Activated CD4-positive, alpha-beta T cell treated with anti-CD3 and anti-CD28 coated beads for 24 hours (primary cell): ENCODE measurements at places on chromosomes 16 and 17.

DNA sequence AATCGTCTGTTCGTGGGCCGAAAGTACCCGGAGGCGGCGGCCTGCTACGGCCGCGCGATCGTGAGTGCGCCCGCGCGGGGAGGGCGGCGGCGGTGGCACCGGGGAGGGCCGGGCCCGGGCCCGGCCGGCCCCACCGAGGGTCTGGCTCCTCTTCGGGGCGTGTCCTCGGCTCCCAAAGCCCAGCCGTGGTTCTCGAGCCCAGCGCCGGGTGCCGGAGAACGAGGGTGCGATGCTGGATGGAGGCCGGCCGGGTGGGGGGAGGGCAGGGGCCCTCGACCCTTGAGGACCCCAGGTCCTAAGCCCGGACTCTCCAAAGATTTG, 375 bp downstream of the STUB1 start:
- no peak for DNase-seq

DNA sequence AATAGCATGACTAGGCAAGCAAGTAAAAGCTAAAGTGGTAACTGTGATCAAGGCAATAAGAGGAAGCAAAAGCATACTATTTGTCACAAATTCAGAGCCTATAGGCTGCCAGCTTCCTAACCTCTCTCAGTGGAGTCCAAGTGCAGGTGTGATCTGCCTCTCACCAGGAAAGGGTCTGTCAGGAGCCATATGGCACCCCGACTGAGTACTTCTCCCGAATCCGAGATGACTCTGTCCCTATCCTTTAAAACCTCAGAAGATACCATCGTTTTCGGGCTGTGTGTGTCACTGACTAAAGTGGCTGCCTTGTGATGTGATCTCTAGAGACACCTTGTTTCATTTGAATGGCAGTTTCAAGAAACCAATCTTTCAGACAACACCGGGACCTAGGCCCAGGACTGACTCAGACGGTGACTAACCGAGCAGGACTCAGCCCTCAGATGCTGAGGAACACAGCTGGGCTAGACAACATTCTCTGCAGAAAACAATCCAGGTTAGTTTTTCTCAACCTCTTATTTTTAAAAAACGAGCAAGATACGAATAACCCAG, 63.6 kb downstream of the SMG6 start:
- peak; percentile 25 for DNase-seq

DNA sequence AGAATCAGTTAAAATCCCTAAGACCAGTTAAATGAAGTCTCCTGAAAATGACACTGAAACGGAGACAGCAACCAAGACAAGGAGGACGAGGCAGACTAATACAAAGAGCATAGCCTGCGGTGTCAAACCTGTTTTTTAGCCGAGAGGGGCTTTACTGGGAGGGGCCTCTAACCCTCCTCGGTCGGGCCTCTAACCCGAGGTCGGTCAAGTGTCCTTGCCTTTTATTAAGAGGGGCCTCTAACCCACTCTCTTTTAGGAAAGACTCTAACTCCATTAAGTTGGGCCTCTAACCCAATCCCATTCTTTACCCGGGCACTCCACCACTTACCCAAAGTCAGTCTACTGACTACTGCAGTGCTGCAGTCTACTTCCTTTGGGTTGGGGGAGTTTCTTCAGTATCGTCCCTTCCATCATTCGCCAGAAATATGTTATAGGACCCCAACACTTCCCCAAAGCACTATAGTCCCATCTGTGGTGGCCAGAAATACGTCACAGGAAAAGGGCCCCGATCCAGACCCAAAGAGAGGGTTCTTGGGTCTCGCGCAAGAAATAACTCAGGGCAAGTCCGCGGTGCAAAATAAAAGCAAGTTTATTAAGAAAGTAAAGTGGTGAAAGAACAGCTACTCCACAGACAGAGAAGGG, 39.2 kb upstream of the ARL4D start:
- DNase-seq, result no peak

- no peak for DNase-seq
Observed at GRCh38 chr17:61431594-61432311, 20.5 kb upstream of the TBX4 start.

GRCh38 chr16:82460766-82461165, 166.0 kb upstream of the CDH13 start:
- DNase-seq, result no peak

DNA sequence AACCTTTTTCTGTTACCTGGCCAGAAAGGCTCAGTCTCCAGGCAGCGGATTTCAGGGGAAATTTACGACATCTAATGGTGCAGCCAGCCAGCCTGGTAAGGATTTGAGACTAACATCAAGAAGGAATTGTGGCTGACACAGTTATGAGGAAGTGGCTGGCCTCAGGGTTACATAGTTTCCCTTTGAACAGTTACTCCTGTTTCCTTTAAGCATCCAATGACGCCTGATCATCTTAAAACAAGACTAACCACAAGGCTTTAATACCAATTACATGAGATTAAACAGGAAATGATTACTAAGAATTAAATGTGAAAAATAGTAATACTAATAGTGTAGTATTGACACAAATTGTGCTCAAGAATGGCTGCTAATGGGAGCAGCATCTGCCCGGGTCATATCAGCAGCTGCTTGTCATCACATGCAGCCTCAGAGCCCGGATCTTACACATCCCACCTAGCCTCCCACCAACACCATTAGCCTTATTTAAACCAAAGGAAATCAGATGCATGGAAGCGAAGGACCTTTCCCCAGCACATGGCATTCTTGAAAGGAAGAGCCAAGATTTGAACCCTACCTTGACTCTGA, 431.8 kb downstream of the PMP22 start:
- no peak for DNase-seq

DNA sequence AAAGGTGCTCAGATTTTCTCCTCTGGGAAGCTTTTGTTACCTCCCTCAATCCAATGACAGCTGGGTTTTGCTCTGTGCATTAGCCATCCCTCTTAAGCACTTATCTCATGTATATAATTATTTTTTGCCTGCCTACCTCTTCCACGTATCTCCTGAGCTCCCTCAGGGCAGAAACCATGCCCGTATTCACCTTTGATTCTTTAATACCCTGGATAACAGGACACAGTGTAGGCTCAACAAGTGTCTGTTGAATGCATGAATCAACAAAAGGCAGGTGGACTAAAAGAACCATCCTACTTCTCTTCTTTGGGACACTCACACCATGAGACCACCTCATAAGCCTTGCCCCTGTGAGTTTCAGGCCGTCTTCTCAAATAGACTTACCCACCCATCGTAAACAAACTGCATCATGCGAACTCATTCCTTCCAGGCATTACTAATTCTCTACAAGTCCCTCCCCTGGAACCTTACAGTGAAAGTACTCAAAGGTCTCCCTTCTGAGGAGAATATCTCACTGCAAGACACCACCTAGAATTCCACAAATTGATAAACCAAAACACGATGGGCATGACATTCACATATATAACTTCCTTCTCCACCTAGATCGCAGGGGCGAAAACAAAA, 3.2 kb downstream of the ARHGAP17 start:
- no peak for DNase-seq

GRCh38 chr16:12449795-12450194, 353.9 kb downstream of the CPPED1 start:
- DNase-seq, result no peak

- DNase-seq, result peak; percentile 57
Observed at GRCh38 chr16:81723098-81723723, 55.9 kb upstream of the PLCG2 start.

- DNase-seq, result no peak
Observed at GRCh38 chr17:28573040-28573380, 1.7 kb upstream of the PIGS start.

DNA sequence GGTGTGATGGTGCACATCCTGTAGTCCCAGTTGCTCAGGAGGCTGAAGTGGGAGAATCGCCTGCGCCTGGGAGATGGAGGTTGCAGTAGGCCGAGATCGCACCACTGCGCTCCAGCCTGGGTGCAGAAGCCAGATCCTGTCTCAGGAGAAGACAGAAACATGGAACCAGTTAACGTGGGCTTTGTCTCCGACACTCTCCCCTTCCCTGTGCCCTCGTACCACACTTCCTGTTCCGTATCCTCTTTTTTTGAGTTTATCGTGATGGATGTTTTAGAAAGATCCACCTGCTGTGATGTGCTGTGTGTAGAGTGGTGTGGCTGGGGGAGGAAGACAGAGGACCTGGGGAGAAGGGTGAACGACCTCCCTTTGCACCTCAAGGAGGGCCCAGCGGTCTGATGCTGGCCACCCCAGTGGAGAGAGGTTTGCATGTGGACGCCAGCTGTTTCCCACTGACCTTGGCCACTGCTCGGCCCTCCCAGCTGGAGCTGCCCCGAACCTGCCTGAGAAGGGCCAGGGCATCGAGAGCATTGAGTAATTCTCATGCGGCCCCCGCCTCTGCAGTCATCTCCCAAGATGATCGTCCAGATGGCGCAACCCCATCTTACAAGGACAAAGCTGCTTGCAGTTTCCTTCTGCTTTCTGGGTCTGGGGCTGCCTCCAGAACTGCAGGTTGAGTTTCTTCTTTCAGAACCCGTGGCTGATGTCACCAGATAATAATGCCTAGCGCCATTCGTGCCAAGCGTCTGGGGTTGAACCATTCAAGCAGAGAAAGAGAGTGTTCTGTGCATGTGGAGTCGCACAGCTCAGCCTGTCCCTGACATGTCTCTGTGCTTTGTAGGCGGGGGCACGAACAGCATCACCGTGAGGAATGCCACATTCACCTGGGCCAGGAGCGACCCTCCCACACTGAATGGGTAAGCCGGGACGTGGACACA, 126.3 kb downstream of the ABCC1 start:
- no peak for DNase-seq

DNA sequence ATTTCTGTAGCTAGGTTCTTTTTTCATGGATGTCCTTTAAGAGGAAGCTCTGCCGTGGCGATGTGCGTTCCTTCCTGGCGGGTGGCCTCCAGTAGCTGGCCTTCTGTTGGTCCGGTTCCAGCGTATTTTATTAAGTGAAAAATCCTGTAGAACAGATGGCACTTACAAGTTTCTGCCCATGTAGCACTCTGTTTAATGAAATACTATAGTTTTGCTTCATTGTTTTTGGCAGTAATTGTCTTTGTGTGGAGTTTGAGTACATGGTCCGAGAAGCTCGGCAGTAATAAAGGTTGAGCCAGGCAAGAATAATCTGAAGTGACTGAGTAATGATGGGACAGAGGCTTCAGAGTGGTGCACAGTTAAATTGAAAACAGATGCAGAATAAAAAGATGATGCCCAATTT, 20.4 kb downstream of the USP10 start:
- DNase-seq, result no peak

GRCh38 chr16:24255456-24256371, at the start of gene CACNG3:
TSS of gene CACNG3 (plus strand) at chr16:24256335. CDS start at chr16:24256755, 420 bp downstream.
- peak; percentile 40 for DNase-seq

GRCh38 chr16:69443927-69444631, 19.7 kb downstream of the CYB5B start:
- no peak for DNase-seq

GRCh38 chr17:17494870-17495535, 1.2 kb downstream of the RASD1 start:
- DNase-seq, result no peak

GRCh38 chr16:81815429-81815766, 36.3 kb downstream of the PLCG2 start:
- no peak for DNase-seq

- DNase-seq, result no peak
Observed at GRCh38 chr17:64037802-64038201, 17.4 kb upstream of the ICAM2 start.

GRCh38 chr16:80751167-80751566, 53.2 kb downstream of the CDYL2 start:
- no peak for DNase-seq

- DNase-seq, result no peak
Observed at GRCh38 chr17:31413874-31414549, 22.5 kb downstream of the RAB11FIP4 start.

- DNase-seq, result no peak
Observed at GRCh38 chr17:7893187-7893880, 4.7 kb downstream of the CHD3 start.

GRCh38 chr17:58318627-58319172, 9.9 kb downstream of the TSPOAP1 start:
- no peak for DNase-seq

DNA sequence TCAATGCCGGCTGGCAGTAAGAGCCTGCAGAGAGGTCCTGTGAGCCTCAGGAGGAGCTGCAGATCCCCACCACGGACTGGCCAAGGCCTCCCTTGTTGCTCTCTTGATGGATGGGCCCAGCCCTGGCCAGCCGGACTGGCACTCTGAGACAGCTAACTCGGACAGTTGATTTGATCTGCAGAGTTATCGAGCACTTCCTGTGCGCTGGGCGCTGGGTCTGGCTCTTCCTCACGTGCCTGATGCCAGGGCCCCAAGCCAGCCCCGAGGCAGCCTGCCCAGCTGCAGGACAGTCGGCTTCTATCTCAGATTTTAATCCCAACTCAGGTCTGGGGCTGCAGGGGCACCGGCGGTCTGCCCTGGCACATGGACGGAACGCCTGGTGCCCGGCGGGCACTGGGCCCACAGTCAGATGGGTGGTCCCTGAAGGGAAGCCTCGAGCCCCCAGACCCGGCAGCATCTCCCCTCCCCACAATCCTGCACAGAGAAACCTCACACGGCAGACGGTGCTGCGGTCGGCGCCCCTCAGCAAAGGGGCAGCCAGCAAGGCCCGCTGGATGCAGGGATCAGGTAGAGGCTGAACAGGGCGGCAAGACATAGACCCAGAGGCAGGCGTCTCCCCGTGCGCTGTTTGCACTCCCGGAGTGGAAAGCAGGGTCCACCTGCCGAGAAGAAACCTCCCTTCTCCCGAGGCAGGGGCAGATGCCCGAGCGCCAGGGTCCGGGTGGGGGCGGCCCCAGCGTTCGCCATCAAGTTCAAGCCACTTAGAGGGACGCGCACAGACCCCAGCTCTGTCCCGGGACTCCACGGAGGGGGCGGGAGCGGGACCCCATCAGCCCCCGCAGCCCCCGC, 34.0 kb downstream of the TIMM22 start:
- no peak for DNase-seq

DNA sequence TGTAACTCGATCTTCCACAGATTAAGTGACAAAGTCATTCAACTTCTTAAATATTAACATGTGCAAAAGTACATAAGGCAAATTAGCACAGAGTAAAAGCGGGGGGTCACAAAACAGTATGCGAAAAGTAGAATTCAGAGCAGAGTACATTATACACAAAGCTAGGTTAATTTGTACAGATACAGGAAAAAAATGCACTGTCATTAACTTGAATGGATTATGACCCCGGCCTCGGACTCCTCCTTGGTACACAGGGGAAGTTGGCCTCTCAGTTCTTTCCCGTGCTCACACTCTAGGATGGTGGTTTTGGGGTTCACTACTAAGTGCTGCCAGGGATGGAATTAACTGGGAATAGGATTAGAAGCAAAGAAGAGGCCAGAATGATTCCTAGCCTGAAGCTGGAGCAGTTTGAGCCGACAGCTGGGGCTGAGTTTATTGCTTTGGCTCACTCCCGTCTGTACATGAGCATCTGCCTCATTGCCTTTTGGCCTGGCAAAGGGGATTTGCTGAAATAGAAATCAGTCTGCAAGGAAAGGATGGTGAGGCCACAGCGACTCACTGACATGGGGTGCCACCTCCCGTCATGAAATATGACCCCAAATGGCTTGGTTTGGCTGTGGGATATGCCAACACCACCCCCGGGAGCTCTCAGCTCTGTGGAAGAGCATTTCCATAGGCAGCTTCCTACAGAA, 23.6 kb downstream of the NTN1 start:
- no peak for DNase-seq

GRCh38 chr16:3066440-3066748, 954 bp downstream of the IL32 start:
- DNase-seq, result no peak
